Sigmoid colon (tissue), 7 donors: ENCODE measurements at places on chromosomes 5 and 9. TPM values are rescaled to one million over a fixed set of nuclear protein-coding genes. Genes with fewer than 3 reads are reported as not detected.

CYSRT1 gene
- total RNA-seq = 0.33 TPM

CDC20B gene
- total RNA-seq = not detected

- no peak for DNase-seq
- H3K4me1 ChIP-seq = no peaks in the 10 kb centered on the region
- H3K4me3 ChIP-seq = no peak overlapping the region
- no peaks in the 10 kb centered on the region for H3K36me3 ChIP-seq
- no peak overlapping the region for H3K27ac ChIP-seq
- H3K27me3 ChIP-seq = no peaks in the 10 kb centered on the region
Measured at GRCh38 chr5:178532236-178532635, 58.0 kb downstream of the COL23A1 start.

- H3K27me3 ChIP-seq = no peaks in the 10 kb centered on the region
- H3K4me3 ChIP-seq = no peak overlapping the region
- no peaks in the 10 kb centered on the region for H3K36me3 ChIP-seq
Measured at GRCh38 chr9:110078604-110079003, 129.4 kb downstream of the C9orf152 start.

PCDHA8 gene
- total RNA-seq = not detected

TBC1D9B gene
- total RNA-seq = 1,545 TPM

CYFIP2 gene
- total RNA-seq = 27.5 TPM

DNA sequence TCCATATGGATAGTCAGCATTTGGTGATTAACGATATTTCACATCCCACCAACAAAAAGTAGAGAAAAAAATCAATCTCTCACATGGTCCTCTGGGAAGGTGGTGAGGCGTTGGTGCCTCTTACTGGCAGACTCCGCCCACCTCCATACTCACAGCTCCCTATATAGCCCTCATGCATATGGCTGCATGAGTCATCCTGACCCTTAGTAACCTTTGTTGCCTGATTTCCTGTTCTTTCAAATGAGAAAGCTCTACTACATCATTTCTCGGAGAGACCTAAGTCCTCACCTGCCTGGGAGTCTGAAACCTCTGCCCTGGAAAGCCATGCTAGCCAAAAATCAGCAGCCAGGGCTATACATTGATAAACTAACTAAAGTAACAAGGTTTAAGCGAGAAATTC lies 33.3 kb upstream of the ABCA1 start:
- peaks cover 11% of the 10 kb centered on the region for H3K4me1 ChIP-seq
- no peaks in the 10 kb centered on the region for H3K36me3 ChIP-seq
- no peaks in the 10 kb centered on the region for H3K27me3 ChIP-seq
- H3K27ac ChIP-seq = no peak overlapping the region
